ENCODE measurements at places on chromosomes 3 and 15.

GRCh38 chr3:58021962-58022361, 13.7 kb downstream of the FLNB start:
- no peak for DNase-seq

DNA sequence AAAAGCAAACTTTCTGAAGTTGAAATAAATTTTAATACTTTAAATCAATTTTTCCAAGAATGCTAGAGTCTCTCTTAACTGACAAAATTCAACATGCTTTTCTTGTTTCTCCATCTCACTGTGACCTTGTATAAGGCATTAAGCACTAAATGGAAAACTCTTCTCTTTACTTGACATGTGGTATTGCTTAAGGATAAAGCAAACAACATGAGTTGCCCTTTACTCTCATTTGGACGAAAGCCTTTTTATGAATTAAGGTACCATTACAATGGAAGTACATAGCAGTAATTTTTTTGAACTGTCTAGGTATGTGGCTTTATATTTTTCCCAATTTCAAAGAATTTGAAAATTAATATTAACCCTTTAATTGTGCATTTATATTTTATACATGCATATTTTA, 1.4 kb downstream of the STRIT1 start:
- DNase-seq: no peak

DNA sequence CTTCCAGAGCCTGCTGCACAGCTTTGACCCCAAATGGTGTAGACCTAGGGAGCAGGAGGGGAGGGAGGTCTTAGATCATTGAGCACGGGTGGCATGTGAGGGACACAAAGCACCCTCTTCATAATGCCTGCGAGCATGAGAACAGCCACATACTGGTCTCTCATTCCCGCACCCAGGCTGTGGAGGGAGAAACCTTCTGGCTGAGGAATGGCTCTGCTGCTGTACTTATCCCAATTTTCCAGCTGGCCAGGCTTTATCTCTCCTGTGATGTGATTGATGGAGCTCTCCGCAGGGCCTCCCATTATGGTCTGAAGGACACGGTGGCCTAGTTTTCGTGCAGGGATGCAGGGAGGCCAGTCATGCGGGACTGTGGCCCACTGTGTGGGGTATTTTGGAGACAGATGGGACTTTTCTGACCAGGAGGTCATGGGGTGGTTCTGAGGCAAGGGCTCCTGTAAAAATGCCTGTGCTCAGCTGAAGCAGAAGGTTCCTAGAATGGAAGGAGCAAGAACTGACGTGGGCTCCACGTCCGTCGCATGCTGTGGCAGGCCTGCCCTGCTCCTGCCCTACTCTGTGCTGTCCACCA, 251.5 kb downstream of the PLCL2 start:
- DNase-seq: no peak

DNA sequence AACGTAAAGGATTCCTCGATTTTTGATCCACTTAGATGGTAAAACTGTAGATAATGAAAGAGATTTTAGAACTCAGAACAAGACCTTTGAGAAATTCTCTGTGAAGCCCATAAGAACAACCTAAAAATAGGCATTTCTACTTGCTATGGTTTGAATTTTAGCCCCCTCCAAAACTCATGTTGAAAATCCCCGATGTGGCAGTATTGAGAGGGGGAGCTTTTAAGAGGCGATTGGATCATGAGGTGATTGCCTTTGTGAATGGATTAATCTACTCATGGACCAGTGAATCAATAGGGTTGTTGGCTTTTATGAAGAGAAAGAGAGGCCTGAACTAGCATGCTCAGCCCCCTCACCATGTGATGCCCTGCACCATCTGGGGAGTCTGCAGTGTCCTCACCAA, 20.2 kb upstream of the AHSG start:
- no peak for DNase-seq

GRCh38 chr15:26773917-26774316, 1.1 kb upstream of the GABRB3 start:
- no peak for DNase-seq

DNA sequence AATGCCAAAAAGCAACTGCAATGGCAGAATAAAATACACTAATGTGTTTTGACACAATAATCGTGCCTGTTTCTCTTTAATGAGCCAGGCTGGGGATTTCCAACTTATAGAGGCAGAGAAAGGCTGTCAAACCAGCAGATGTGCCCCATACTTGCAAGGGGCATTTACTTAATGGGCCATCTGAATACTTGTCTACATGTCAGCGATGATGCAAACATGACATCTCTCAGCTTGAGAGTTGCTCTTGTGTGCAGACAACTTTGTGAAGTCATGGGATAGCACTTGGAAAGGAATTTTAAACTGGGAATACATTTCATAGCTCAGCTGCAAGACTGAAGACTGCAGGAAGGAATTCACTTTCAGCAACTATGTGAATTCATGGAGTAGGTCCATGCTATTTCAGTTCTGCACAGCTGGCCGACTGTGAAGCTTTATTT, 127.4 kb upstream of the ADAMTS9 start:
- no peak for DNase-seq

GRCh38 chr3:52606373-52607085, 70.1 kb downstream of the UQCC5 start:
- DNase-seq: no peak

- no peak for DNase-seq
These were observed 12.5 kb downstream of the SPINK8 start for GRCh38 chr3:48320996-48321395.

GRCh38 chr3:102979682-102980354, 545.0 kb downstream of the ZPLD1 start:
- no peak for DNase-seq

- DNase-seq: no peak
These were observed 430.2 kb downstream of the LPP start for GRCh38 chr3:188584162-188584529.

- DNase-seq: no peak
These were observed at the start of gene ACTC1 for GRCh38 chr15:34795267-34796081. Gene ACTC1 (minus strand): TSS chr15:34795549. CDS start chr15:34794808, 741 bp downstream.

DNA sequence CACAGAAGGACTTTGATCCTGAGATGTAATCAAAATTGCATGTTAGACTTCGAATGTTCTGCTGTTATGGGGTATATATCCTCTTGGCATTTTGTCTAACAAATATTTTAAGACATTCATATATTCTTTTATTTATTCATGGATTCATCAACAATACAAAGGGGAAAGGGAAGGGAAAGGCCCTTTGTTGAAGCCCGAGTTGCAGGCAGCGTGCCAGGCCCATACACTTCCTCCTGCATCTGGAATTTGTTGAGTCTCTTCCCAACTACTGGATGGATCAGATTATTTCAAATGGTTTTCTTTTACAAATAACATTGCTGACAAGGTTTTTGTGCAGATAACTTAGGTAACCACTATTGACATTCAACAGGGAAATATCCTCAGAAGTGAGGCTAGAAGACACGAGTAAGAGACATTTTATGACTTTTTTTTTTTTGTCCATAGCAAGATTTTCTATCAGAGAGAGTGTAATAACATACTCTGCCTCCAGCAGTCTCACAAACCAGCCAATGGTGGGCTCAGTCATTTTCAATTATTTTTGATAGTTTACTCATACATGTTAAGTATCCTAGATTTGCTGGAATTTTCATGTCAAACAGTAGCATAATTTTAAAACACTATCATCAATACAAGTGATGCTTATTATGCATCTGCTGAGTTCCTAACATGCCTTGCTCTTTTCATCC, 94.3 kb downstream of the RPL39L start:
- no peak for DNase-seq

- DNase-seq: no peak
These were observed 83.3 kb upstream of the KCNH8 start for GRCh38 chr3:19065027-19065426.

- DNase-seq: no peak
These were observed 85.0 kb upstream of the GALNT15 start for GRCh38 chr3:16089521-16089920.

DNA sequence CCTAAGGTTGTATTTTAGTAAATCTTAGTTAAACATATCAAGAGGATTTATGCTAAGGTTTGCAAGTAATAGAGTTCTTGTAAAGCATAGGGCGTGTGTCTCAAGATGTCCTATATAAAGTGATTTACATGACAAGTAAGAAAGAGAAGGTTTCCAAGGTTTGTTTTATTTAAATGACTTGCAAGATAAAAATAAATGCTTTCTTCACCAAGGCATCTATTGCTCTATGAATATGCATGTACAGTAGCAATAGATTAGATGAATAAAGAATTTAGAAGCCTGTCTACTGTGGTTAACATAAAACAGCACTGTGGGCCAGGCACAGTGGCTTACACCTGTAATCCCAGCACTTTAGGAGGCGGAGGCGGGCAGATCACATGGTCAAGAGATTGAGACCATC, 466.4 kb upstream of the IL12A start:
- DNase-seq: no peak

- DNase-seq: no peak
These were observed 51.5 kb upstream of the AGTR1 start for GRCh38 chr3:148646126-148646665.

GRCh38 chr15:80480171-80480811, 76.1 kb downstream of the ARNT2 start:
- DNase-seq: no peak

- no peak for DNase-seq
These were observed 32.3 kb downstream of the SRP14 start for GRCh38 chr15:40006646-40007045.

DNA sequence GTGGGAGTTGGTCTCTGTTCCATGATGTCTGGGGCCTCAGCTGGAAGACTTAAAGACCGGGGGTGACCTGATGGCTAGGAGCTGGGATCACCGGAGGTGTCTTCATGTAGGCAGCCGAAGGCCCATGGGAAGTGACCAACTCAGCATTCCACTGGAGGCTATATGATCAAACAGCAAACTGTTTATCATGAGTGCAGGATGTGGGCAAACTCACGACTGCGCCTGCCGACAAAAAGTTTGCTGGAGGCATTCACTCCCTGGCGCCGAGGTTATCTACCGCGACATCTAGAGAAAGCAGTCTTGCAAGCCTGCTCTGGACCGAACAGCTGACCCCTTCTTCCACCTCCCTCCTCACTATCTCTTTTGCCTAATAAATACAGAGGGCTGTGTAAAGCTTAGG, 62.7 kb upstream of the NR2C2 start:
- DNase-seq: no peak

- no peak for DNase-seq
These were observed 8.8 kb downstream of the BCL6 start for GRCh38 chr3:187736418-187736871.

DNA sequence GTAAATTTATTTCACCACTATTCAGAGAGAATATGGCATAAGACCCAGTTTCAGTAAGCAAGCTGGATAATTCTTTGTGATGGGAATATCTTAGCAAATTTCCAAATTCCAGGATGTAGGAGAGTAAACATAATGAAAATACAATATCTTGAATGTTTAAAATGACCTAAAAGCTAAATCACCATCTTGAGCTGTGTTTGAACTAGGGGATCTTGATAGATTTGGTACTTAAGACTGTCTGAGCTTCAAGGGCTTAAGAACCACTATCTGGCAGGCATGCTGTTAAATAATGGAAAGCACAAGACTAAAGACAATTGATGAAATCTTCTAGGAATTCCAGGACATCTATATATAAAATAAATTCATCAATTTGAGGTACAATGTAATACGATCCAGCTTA, 217.7 kb downstream of the ATP8B4 start:
- no peak for DNase-seq

DNA sequence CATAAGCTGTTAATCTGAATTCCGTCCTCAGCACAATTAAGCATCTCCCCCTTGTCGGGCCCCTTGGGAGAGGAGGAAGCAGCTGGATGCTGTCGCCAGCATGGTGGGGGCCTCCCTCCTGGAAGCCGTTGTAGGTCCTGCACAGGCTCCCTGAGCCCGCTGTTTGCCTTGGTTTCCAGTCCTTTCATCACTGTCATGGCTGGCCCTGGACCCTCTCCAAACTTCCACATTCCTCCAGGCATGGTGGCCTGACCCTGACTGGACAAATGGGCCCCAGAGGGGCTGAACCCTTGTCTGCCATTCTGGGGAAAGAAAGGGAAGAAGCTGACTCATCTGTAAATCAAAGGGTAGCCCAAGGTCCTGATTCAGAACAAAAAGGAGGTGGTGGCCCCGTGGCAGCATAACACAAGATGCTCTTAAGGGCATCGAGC, 300.5 kb upstream of the LRRFIP2 start:
- no peak for DNase-seq

- DNase-seq: no peak
These were observed 27.1 kb downstream of the C15orf39 start for GRCh38 chr15:75228787-75229186.

- DNase-seq: no peak
These were observed 21.1 kb upstream of the RHO start for GRCh38 chr3:129507181-129507831.

DNA sequence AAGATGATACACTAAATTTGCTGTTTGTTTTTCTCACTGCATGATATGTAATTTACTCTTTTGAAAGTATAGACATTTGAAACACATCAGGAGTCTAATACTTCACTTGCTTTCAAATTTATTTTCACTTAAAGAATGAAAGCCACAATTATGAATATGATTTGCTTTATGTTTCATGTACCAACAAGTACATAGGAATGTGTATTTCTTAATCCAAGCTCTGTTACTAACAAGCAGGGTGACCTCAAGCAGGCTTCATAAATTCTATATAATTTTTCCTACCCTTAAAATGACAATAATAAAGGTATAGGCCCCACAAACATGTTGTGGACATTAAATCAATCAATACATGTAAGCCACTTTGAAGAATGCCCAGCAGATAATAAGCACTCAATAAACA, 170.2 kb upstream of the P2RY1 start:
- no peak for DNase-seq

DNA sequence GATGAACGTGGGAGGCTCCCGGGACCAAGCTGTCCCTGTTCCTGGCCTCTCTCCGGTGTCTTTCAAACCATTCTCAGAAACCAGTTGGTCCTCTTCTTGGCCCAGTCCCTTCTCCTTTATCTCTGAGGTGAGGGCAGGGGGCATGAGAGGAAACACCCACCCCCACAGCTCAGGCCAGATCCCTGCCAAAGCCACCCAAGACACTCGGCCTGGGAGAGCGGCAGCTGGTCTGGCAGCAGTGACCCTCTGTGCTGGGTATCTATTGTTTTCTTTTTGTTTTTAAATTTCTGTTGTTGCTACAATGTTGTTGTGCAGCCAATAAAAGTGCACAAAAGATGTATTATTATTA, 27.3 kb downstream of the ACSBG1 start:
- no peak for DNase-seq

DNA sequence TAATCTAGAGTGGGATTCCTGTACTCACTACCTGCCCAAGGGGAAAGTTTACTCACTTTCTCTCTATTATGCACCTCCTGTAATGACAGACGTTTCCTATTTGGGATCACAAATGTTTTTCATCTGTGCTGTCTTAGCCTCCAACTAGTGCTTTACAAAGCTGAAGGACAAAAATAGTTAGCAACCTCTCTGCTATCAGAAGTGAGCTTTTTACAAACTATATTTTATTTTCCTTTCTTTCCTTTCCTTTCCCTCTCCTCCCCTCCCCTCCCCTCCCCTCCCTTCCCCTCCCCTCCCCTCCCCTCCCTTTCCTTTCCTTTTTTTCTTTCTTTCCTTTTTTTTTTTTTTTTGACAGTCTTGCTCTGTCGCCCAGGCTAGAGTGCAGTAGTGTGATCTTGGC, 130.8 kb downstream of the UNC13C start:
- DNase-seq: no peak

All from stimulated activated CD4-positive, alpha-beta T cell treated with anti-CD3 and anti-CD28 coated beads, TNF-alpha, amount 100 ng/mL, for 48 hours (primary cell).